Neural crest cell (in vitro differentiated cells): ENCODE measurements at places on chromosomes 5 and 9. TPM values are rescaled to one million over a fixed set of nuclear protein-coding genes. Genes with fewer than 3 reads are reported as not detected.

DNA sequence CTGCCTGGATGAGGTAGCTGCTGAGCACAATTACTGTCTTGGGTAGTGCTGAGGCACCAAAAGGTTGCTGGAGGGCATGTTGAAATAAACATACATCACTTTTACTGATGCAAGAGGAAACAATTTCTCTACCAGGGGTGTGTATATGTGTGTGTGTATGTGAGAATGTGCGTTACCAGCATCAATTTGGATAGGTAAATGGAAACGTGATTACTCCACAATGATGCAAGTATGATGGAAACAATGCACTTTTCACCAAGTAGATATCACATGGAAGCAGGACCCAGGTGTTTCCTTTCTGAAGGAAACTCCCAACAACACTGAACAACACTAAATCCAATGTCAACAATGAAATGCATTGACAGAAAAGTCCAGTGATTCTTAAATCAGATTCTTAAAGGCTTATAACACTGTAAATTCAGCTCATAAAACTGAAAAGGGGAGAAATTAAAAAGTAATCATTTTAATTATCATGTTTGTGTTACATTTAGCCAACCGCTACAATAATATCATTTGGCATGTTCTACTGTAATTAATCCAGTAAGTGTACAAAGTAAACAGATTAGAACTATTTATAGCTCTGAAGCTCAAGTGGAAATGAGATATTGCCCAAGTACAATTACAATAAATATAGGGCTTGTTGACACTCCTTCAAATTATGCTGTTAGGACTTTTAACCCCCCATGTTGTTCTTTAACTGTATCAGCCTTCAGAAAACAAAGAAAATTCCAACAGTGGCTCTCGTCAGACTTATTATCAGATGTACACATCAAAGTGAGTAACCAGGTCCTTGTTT, 25.3 kb downstream of the YIPF5 start:
- no peak for DNase-seq

GRCh38 chr5:151216781-151217180, 7.1 kb downstream of the CCDC69 start:
- no peak for DNase-seq

The SPATA31A3 gene
- 0.09 TPM in 1 of 2 replicates, not detected in the other for total RNA-seq

DNA sequence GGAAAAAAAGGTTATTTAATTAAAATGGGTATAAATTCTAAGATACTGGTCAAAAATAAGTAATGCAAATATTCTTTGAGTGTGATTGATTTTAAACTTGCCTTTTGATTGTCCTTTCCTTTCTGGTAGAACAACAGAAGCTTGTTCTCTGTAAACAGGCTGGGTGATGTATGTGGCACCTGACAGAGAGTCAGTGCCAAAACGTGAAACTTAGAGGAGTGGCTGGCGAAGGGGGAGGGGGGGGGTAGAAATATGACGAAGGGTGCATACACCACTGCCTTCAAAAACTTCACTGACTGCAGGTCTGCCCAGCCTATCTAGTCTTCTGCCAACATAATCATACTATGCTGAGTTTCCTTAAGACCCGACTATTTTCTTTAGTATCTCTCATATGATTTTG, 629.8 kb upstream of the SEMA6A start:
- no peak for DNase-seq

The SOHLH1 gene
- not detected in 2 replicates for total RNA-seq

- no peak for DNase-seq
Measured at GRCh38 chr9:134210908-134211810, 46.8 kb upstream of the RNU6ATAC start.

- DNase-seq: no peak
Measured at GRCh38 chr9:137715321-137715720, 96.5 kb downstream of the EHMT1 start.

GRCh38 chr5:128228008-128228407, 144.4 kb downstream of the SLC12A2 start:
- DNase-seq: no peak

The ENG gene
- 2.6 and 3.3 TPM in 2 replicates for total RNA-seq

GRCh38 chr9:34123682-34124081, 2.8 kb downstream of the DCAF12 start:
- no peak for DNase-seq

The MAMDC2 gene
- total RNA-seq: 0.21 and 0.25 TPM in 2 replicates

GRCh38 chr9:4114569-4115505, 185.0 kb downstream of the GLIS3 start:
- no peak for DNase-seq

DNA sequence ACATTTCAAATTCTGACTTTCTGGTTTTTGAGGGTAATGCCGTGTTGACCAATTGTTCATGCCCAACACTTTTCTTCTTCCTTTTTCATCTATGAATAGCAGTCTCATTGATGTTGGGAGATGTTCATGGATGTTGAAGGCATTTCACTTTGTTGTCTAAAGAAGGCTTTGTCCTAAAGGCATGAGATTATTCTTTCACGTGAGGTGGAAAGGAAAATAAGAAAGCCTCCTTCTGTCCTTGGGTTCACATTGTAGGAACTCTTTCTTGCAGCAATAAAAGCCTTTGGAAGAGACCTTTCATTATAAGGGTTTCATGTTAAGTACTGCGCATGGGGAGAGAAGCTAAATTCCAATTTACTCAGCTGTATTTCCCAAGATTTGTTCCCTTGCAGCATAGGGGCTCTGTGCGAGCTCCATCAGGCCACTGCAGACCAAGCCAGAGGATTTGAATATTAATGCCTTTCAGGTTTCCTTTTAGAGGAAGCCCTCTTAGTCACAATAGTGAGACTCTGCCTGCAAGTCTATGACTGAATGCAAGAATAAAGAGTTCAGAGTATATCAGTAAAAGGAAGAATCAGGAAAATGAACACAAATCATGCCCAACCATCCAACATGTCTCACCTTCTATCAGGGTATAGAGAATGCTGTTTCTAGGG, 274.6 kb downstream of the TMEM38B start:
- DNase-seq: no peak
